ENCODE measurements at places on chromosomes 12 and 14.

GRCh38 chr14:97771340-97772045, 974.3 kb downstream of the VRK1 start:
- DNase-seq = no peak

GRCh38 chr12:80702889-80703805, 4.3 kb upstream of the MYF6 start:
- no peak for DNase-seq

DNA sequence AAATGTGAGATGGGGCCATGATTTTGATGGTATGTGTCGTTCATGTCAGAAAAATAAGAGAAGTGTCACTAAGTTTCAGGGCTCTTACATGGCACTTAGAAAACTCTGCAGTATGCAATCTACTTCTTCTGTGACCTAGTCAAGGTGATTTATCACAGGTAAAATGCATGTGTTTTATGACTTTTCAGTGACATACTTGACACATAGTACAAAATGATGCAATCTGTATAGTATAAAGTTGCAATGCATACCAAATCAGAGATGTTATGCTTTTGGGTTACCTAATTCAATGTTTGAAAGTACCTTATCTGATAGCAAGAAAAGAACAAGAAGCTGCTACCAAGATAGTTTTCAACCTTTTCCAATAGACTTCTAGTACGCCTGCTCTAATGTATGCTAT, 21.9 kb upstream of the ARHGAP5 start:
- no peak for DNase-seq

- DNase-seq = no peak
Observed at GRCh38 chr12:91289072-91289471, 106.5 kb upstream of the DCN start.

- no peak for DNase-seq
Observed at GRCh38 chr12:24823808-24824515, 124.9 kb downstream of the BCAT1 start.

- no peak for DNase-seq
Observed at GRCh38 chr12:4331842-4332241, 10.8 kb downstream of the TIGAR start.

GRCh38 chr12:40240779-40241178, 16.0 kb downstream of the LRRK2 start:
- DNase-seq = no peak

- no peak for DNase-seq
Observed at GRCh38 chr12:43105426-43105981, 446.5 kb downstream of the ADAMTS20 start.

DNA sequence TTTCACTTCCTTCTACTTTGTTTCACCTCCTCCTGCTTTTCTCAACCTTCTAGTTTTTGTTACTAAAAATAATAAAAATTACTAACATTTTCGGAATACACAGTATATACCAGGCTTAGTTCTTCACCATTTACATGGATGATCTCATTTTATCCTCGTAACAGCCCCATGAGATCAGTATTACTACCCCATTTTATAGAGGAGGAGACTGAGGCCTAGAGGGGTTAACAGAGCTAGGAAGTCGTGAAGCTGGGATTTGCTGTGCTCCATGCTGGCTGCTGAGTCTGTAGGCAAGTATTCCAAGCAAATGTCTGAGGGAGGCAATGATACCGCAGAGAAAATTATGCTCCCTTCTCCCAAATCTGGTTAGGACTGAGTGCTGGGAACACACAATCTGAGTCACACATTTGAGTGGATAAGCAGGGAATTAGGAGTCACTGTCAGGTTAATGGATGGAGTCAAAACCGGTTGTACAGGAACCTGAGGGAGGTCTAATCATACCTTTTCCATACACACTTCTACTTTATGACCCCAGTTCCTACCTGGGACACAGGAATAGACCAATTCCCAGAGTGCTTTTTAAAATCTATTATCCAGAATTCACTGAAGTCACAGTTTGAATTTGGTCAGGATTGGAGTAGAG, 51.1 kb downstream of the ZFYVE26 start:
- no peak for DNase-seq

- DNase-seq = no peak
Observed at GRCh38 chr12:88325816-88326189, 183.7 kb downstream of the TMTC3 start.

- DNase-seq = no peak
Observed at GRCh38 chr12:92136965-92137721, 8.5 kb downstream of the BTG1 start.

DNA sequence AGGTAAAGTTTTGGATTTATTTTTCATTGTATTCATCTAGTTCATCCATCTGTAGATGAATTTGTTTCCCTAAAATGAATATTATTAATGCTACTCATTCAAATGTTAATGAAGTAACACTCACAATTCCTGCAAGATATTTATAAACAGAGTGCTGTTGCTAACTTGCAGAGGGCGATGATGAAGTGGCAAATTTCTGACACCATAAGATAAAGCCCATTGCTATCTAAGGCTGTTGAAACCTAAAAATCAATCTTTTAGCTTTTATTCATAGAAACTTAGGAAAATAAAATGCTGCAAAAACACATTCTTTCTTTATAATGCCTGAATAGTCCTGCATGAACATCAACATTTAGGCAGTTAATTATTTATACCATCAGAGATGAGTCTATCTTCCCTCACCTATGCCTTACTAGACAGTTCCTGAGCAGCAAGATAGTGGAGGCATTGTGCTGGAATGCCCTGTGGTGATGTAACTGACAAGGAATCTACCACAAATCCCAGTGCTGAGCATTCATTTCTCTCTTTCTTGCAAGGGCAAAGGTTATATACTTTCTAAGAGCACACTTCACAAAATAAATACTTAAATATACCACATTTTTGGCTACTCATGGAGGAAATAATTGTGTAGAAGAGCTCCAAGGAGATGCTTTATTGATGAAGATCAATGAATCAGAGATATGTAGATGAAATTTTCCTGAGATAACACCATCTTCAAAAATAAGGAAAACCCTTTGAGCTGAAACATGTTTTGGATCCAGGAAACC, 57.6 kb downstream of the LMNTD1 start:
- no peak for DNase-seq

DNA sequence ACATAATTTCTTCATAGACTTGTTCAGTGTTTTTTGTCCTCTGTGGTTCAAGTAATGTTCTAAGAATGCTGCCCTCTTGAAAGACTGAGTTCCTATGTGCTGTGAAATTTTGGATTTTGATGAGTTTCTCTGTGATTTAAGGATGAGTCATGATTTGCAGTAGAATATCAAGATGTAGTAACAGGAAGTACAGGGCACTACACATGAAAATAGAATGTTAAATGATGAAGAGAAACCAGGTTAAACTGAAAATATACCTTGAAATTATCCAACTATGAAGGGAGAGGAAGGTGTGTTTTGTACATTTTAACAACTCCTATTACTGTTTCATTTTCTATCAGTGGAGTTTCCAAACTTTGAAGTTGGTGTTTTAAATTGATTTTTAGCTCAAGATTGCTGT, 4.8 kb downstream of the ELK3 start:
- DNase-seq = no peak

- DNase-seq = no peak
Observed at GRCh38 chr12:128707488-128707887, 116.3 kb downstream of the SLC15A4 start.

- DNase-seq = no peak
Observed at GRCh38 chr14:74713395-74713735, 421 bp downstream of the FCF1 start.

- DNase-seq = no peak
Observed at GRCh38 chr12:59087077-59087673, 166.9 kb upstream of the LRIG3 start.

GRCh38 chr12:115697340-115697739, 580.2 kb downstream of the MED13L start:
- no peak for DNase-seq
